ENCODE measurements at places on chromosomes 2 and 18.
A peak's percentile ranks its signal among the peaks of the same experiment; 100 is the strongest.

DNA sequence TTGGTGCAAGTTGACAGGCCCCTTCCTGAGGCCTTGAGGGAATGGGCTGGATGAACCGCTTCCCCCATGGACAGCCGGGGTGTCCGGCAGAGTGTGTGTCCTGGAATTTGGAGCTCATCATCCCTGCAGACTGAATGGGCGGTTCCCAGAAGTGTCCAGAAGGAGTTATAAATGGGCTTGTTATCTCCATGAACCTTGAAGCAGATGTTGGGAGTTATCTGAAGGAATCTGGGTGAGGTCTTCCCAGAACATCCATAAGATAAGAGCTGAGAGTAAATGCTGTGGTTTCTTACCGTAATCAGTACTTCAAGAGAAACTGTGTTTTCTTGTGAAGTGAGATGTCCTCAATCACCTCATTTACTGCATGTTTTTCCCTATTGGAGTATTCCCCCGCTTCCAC lies 21.1 kb downstream of the PLB1 start:
- peak; percentile 2 for DNase-seq

DNA sequence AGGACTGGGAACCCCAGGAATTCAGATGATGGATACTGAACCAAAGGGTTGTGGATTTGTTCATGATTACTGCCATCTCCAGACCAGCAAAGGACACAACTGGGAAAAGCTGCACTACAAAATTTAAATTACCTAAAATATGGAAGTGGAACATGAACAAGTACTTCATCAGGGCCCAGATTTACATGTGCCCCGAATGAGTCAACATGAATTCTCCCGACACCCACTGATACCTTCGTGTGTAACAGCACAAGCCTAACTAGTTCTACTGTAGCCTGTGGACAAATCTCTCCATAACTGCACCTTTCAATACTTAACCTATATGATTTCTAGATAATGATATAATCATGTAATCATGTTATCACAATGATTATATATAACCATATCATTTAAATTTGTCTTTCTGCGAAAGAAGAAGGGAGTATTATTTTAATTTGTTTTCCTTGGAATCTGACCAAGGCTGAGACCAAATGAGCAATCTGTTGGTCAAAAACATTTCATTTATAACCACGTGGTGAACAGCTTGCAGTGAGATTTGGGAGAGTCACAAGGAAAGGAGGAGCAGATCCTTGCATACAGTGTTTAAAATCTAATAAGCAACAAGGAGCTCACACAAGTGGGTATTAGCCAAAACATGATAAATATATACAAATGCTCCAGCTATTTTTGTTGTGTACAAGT lies 70.5 kb downstream of the CACNB4 start:
- no peak for DNase-seq

GRCh38 chr2:38666556-38666910 lies 619 bp downstream of the GALM start:
- DNase-seq, result no peak

GRCh38 chr18:38539856-38540255 lies 974.3 kb upstream of the CELF4 start:
- no peak for DNase-seq

GRCh38 chr18:26460449-26461091 lies 87.8 kb downstream of the KCTD1 start:
- peak; percentile 83 for DNase-seq

DNA sequence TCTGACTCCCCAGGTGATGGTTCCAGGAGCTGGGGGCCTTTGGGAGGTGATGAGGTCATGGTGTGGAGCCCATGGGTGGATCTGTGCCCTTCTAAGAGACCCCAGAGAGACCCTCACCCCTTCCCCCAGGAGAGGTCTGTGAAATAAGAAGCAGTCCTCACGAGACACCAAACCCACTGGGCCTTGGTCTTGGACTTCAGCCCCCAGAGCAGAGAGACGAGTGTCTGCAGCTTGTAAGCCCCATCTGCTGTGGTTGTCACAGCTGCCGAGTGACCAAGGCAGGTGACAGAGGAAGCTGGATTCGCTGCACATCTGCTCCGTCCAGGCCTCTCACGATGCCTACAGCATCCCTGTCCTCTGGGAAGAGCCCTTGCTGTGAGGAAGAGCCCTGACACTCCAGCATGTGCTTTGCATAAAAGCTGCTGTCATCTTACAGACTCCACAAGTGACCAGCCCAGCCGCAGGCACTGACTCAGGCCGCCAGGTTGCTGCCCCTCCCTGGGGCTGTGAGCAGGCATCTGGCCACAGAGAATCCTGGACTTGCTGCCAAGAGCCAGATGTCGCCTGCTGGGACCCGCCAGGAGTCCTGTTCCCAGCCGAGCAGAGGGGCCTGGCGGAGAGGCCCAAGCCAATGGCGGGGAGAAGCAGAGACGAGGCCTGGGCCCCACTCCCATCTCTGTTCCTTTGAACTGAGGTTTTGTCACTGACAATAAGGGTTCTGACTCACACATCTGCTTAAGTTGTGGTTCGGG lies 150.8 kb downstream of the PXDN start:
- peak; percentile 51 for DNase-seq

GRCh38 chr2:118731413-118731812 lies 116.0 kb downstream of the EN1 start:
- DNase-seq, result no peak

DNA sequence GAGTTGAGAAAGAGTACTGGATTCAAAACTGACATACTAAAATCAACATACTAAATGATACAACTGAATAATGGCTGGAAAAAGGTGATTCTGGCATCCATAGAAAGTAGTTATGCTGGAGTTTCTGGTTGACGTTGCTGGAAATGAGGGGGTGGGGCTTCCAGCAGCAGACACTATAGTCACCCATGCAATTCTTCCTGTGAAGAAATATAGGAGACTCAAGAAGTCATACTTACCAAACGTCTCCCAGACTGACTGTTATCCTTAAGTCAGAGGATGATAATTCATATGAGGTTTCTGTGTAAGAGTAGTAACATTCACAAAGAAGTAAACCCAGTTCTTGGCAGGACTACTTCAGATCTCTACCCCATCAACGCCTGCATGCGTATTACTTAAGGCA lies 23.6 kb downstream of the DTNB start:
- peak; percentile 40 for DNase-seq

GRCh38 chr2:21860907-21861306 lies 737.1 kb downstream of the TDRD15 start:
- no peak for DNase-seq

- DNase-seq, result no peak
Measured at GRCh38 chr2:177547122-177547521, 154.5 kb downstream of the AGPS start.

GRCh38 chr2:74003494-74004211 lies 18.9 kb downstream of the TET3 start:
- no peak for DNase-seq

DNA sequence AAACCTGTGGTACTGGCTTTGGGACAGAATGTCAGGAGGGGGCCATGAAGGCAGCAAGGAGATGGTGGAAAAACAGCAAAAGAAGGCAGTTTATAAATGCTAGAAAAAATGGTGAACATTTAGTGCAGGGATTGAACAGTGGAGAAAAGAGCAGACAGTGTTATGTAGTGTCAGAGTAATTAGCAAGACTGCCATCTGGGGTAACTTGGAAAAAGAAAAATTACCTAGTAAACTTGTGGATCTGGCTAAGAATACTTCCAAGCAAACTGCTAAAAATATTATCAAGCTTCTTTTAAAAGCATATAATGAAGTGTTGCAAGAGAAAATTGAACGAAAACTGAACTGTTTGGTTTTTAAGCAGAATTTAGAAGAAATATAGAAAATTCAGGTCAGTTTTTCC lies 267.8 kb downstream of the INSIG2 start:
- no peak for DNase-seq

DNA sequence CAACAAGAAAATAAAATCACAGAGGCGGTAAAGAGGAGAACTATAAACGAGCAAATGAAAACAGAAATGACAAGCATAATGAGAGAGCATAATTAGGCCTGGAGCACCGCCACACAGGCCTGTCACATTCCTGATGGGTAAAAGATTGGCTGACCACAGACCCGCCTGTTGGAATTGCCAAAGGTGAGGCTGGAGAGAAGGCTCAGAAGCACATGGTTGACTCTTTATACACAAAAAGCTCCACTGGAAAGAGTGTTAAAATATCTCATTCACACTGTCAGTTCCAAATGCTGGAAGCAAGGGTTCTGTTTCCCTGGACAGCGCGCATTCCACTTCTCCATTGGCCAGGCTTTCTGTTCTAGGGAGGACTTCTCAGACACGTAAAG lies 5.9 kb upstream of the LGALSL start:
- DNase-seq, result no peak

- no peak for DNase-seq
Measured at GRCh38 chr2:149132901-149133300, 94.4 kb downstream of the LYPD6B start.

- peak; percentile 44 for DNase-seq
Measured at GRCh38 chr2:9388950-9389911, 34.1 kb downstream of the ITGB1BP1 start.

DNA sequence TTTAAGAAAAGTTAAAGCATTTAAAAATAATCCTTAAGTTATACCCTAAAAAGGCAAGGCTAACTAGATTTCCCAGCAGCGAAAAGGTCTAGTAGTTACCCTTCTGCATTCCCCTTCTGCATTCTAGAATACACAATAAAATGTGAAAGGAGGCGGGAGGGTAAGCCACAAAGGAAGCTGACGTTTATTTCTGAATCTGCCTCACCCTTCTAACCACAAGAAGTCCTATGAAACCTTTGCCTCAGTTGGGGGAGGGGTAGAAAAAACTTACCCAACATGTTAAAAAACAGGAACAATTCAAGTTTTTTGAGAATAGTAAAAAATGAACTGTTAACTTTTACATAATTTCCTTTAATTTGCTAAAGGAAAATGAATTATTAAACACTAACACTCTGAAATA lies 11.3 kb downstream of the STK17B start:
- peak; percentile 82 for DNase-seq

DNA sequence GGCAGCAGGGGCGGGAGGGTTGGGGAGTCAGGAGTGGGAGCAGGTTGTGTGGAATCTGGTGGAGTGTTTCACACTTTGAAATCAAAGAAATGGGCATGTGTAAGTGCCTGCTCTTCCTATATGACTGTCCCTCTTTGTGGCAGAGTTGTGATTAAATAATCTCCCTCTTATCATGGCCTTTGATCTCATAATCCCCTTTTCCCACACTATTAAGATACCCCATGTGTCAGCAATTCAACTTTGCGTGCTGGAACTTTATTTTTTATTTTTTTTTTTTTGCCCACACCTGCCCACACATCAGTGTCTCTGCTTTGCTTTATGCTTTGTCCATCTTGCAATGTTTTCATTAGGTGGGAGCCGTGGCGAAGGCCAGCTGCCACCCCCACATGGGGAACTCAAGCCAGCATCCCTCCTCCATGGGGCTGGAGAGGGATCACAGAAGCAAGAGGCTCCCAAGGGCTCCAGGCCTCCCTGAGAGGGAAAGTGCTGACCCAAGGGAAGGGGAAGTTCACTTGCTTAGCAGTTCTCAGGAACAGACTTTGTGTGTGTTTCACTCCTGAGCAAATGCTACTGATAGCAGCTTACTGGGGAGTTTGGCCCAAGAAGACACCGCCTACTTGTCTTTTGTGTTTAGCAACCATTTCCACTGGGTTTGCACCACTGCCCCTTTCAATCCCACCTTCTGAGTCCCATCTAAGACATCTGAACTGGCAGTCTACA lies 243.4 kb downstream of the BCL11A start:
- DNase-seq, result no peak

- DNase-seq, result no peak
Measured at GRCh38 chr18:41244591-41245037, 710.4 kb upstream of the PIK3C3 start.

GRCh38 chr2:10221976-10222870 lies 80.5 kb upstream of the HPCAL1 start:
- no peak for DNase-seq

DNA sequence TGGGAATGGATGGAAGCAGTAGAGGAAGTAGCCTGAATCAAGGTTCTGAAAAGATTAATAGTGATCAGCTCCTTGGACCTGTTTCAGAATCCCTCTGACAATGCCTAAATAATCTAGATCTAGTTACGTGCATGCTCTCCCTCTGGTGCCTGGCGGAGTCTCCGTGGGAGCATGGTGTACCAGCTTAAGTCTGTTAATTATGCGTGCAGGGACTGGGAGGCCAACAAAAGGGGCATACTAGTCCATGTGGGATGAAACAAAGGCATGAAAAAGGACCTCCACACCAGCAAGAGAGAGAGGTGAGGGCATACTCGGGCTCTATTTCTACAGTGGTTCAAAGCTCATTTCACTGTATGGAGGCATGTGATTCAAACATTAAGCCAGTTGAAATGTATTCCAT lies 200.3 kb downstream of the DPP4 start:
- DNase-seq, result no peak

DNA sequence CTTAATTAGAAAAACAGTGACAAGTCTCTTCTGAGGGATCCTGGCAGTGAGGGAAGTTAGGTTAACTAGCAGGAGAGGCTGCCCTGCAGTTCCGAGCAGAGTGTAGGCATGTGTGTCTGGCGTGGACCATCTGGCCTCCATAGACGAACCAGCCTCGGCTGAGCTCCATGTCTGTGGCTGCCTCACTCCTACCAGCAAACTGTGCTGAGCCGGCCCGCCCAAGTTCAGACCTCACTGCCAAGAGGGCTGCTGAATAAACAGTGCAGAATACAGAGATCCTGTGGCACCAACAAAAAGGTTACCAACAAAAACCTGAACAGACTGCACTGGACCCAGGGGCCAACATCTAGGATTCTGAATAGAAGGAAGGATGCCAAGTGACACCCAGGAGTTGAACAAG lies 27.3 kb downstream of the INO80C start:
- DNase-seq, result no peak

DNA sequence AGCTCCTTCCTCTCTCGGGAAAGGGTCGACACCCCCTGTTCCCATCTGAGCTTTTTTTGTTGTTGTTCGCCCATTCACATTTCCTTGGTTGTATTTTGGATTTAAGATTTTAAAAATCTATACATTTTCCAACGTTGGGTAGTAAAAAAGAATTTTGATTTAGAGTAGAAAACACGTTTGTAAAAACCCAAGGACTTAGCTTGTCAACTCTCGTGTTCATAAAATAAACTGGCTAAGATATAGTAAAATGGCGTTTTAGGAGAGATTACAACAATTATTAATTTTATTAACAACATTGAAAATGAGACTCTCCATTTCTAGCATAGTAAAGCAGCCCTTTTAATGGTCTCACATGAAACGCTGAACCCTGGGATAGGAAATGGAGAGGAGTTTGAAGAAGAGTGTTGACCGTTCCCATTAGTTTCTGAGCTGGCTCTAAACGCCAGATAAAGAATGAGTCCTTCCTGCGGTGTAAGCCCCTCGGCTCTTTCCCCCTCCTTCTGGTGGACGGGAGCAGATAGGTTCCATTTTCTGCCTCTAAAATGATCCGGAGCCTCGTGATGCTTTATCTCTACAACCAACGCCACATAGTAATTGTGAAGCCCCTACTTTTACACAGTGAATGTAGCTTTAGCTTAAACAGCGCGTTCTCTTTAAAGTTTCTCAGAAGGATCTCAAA lies 24.0 kb upstream of the ZNF516 start:
- DNase-seq, result no peak

All from trophoblast cell (in vitro differentiated cells and primary cell).